ENCODE measurements at places on chromosomes 1 and 21.

DNA sequence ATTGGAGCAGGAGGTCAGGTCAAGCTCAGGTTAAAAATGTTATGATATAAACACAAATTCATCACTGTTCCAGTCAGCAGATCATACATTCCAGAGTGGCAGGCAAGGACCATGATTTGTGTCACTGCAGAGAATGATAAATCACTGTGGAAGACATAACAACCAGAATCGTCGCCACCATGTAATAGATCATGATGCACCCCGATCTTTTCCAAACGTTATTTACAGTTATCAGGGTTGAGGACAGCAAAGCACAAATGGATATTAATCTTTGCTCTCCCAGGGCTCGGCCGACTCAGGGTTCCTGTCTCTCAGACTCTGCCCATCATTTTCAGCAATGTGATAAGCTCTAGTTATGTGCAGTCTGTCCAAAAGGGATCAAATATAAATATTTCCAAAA is 122.7 kb downstream of the ZBTB18 start:
- DNase-seq, result no peak

- no peak for DNase-seq
These were observed 96.1 kb downstream of the TEX35 start for GRCh38 chr1:178609015-178609414.

GRCh38 chr1:229027622-229028182 is 243.2 kb upstream of the RAB4A start:
- no peak for DNase-seq

DNA sequence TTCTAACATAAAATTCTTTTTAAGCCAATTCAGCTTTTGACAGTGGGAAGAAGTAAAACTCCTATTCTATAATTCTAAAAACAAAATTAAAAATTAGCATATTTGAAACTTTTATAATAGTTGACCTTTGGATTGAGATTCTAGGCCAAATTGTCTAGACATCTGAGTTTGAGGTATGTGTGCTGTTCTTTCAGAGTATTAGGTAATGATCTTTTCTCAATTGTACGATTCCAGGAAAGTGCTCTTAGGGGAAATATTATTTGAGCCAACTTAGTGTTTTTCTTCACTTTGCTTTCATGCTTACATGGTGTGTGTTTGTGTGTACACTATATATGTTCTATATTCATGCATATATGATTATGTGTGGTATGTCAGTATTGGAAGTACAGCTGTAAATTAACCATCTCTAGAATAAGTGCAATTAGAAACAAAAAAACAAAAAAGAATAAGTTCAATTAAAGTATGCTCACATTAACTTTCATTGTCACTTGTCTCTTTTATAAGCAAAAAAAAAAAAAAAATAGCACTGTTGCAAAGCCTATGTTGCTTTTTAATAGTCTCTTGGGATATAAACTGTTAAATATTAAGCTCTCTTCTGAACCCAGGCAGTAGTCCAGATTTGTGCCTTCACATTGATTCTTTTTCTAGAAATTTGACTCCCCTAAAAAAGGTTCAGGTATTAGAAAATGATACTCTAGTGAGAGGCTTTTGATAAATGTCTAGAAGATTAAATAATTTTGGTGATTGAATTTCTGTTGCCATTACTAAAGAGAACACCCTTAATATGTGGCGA is 132.2 kb downstream of the ATP5PO start:
- DNase-seq, result no peak

- DNase-seq, result no peak
These were observed 22.7 kb downstream of the SERINC2 start for GRCh38 chr1:31435471-31436409.

DNA sequence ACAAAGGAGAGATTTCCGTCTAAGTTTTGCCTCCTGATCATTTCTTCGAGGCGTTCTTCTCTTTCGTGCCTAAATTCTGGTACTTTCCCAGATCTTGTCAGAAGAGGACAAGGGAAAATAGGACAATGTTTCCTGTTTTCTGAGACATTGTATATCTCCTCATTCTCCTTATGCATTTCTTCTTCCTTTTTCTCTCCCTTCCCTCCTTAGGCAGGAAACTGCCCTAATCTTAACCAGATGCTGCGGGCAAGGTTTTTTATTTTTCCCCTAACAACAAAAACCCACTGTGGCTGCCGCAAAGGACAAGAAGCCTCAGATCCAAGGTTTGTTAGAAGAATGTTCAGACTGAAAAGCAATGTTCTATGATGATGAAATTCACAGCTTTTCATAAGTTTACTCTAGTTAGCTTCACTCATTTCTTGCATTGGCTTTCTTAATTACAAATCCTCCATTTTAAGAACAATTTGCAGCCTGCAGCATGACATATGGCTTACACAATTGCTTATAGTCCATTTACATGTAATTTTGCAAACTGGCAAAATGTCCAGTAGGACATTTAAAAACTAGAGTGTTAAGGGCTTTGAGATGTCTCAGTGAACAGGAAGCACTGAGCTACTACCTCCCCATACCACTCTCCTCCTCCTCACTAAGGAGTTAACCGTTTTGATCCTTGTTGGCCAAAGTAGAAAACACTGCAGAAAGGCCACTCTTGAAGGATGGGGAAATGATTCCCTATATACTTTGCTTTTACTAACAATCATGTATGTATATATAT is 624 bp downstream of the CTSK start:
- DNase-seq, result no peak

GRCh38 chr1:175978926-175979325 is 228.2 kb downstream of the COP1 start:
- DNase-seq, result no peak

DNA sequence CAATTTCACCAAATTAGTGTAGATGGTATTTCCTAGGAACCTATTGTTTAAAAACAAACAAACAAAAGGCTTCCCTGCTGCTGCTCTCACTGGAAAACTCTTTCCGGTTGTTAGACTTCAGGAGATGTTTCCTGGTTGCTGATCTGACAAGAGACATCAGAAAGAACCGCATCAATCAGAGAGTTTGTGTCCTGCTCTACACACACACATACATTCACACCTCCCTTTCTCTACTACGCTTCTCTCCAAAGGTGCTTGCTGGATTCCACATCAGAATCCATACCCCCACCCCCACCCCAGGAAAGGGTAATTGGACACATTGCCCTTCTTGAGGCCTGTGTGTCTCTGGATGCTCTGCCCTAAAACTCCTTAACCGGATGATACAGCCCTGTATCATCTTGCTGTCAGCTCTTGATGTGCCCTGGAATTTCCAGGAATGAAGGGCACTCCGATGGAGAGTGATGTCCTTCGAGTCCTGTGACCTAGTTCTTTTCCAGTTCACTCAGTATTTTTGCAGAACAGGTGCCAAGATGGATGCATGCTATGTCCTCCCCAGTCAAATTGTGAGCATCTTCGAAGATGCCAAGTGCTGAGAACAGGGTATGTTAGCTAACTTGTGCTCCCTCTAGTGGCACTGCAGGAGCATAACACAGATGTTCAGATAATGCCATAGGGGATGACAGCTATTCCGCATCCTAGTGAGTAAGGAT is 113.7 kb upstream of the SLC35F3 start:
- peak; percentile 37 for DNase-seq

GRCh38 chr1:81679942-81680341 is 120.8 kb upstream of the ADGRL2 start:
- DNase-seq, result no peak

DNA sequence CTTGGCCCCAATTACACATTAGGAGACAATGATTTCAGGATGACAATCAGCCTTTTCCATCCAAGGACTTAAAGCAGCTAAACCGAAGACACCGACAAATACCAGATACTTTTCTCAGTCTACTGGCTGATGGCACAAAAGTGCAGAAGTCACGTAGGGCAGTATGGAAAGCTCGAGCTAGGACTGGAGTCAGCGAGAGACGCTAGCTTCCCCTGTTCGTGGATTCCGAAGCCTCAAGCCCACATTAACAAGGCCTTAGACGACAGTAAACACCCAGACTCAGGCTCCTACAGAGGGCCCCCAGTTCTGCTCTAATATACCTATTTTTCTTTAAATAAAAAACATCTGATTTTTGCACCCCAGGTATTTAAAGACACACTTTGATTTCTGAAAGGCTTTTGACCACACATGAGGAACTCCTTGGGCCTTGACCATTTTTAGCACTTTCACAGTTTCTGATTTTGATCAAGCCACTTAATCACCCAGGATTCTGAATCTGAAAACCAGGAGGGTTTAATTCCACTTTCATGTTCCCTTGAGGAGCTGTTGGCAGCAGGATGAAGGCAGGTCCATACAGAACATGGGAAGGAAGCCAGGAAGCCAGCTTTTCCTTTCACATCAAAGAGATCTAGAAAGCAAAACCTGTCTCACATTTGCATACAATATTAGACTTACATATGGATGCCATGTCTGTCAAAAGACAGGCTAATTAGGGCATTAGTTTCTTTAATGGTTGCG is 204.1 kb downstream of the GABPA start:
- DNase-seq, result no peak

- DNase-seq, result no peak
These were observed 926 bp downstream of the POU3F1 start for GRCh38 chr1:38045401-38046332.

DNA sequence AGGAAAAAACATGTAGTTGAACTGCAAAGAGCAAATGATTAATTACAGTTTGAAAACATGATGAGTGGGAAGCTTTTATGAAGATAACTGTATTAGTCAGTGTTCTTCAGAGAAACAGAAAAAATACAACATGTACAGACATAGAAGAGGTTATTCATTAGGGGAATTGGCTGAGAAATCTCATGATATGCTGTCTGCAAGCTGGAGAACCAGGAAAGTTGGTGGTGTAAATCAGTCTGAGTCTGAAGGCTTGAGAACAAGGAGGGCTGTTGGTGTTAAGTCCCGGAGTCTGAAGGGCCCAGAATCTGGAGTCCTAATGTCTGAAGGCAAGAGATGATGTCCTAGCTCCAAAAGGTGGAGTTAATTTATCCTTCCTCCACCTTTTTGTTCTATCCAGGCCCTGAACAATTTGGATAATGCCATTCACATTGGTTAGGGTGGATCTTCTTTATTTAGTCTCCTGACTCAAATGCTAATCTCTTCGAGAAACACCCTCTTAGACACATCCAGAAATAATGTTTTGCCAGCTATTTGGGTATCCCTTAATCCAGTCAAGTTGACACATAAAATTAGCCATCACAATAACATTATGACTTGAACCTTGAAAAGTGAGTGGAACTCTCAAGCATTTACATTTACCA is 672.9 kb upstream of the PTBP2 start:
- DNase-seq, result no peak

- DNase-seq, result no peak
These were observed 1797.4 kb downstream of the NCAM2 start for GRCh38 chr21:22795644-22796043.

DNA sequence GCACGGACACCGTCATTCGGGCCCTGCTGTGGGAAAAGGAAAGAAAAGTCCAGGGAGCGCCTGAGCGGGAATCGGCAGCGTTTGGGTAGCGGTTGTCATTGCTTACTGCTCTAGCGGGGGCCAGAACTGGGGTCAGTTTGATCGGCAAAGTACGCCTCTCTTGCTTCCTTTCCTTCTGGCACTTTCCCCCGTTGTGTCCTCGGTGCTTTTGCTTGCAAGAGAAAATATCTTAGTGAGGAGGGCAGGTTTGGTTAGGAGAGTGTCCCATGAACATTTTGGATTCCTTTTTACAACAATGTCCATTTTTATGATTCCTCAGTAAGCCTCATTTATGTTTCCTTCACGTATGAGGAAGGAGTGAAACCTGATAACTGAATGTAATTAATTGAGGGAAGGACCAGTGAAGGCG is 670 bp downstream of the ST3GAL3 start:
- peak; percentile 98 for DNase-seq

- no peak for DNase-seq
These were observed 16.7 kb downstream of the FRRS1 start for GRCh38 chr1:99749504-99750347.

DNA sequence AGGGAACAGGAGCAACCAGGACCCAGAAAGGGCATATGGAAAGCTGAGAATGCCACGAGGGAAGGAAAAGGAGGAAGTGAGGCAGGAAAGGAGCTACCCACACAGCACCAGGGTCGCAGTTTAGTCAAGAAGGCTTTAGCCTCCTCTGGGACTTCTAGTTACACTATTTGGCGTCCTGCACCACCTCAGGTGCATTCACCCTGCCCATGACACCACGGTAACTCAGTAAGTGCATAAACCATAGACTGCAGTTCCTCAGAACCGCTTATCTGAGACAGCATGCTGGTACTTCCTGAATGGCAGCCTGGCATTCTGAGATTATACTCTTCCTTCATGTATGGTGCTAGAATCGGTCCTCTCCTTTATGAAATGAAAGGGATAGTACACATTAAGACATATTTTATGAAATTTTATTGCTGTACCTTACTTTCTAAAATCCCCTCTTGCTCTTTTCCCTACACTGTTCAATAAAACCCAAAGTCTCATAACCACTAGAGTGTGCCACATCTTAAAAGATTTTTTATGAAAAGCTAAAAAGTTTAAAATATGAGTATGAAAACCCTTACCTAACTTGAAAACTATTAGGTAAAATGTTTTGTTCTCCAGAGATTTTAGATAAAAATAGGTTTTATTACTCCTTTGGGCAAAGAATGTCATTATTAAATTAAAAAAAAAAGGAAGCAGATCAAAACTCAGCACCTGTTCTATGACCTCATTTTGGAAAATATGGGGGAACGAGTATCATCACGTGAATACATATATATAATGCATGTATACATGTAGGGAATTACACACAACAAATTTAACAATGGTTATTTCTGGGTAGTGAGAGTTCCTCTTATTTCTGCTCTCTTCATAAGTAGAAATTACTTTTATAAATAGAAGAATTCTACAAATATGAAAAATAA is 67.3 kb downstream of the VAV3 start:
- no peak for DNase-seq

- no peak for DNase-seq
These were observed 353.7 kb downstream of the DPYD start for GRCh38 chr1:97567000-97567749.

Measured in NCI-H748 treated with DMSO at 0.1 percent for 48 hours (cell line).